Activated T-helper 2 cell treated with anti-CD3 and anti-CD28 coated beads, Interferon-gamma antibody, Interleukin-2, Interleukin-4, amounts not matched to agents 10 μg/mL and 5 μg/mL and 100 μg/mL, durations not matched to agents 14 hours and 24 hours and 36 hours (primary cell): ENCODE measurements at places on chromosomes 1 and 21.

GRCh38 chr1:78044796-78045562 is 787 bp upstream of the GIPC2 start:
- no peak for DNase-seq

GRCh38 chr1:21668951-21669257 is 253 bp downstream of the RAP1GAP start:
- DNase-seq: no peak

GRCh38 chr1:99682291-99682751 is 36.4 kb downstream of the PALMD start:
- no peak for DNase-seq

GRCh38 chr21:46191257-46191685 is 7.0 kb upstream of the SPATC1L start:
- no peak for DNase-seq

- DNase-seq: no peak
These were observed 293.5 kb upstream of the VAMP3 start for GRCh38 chr1:7477593-7477992.

DNA sequence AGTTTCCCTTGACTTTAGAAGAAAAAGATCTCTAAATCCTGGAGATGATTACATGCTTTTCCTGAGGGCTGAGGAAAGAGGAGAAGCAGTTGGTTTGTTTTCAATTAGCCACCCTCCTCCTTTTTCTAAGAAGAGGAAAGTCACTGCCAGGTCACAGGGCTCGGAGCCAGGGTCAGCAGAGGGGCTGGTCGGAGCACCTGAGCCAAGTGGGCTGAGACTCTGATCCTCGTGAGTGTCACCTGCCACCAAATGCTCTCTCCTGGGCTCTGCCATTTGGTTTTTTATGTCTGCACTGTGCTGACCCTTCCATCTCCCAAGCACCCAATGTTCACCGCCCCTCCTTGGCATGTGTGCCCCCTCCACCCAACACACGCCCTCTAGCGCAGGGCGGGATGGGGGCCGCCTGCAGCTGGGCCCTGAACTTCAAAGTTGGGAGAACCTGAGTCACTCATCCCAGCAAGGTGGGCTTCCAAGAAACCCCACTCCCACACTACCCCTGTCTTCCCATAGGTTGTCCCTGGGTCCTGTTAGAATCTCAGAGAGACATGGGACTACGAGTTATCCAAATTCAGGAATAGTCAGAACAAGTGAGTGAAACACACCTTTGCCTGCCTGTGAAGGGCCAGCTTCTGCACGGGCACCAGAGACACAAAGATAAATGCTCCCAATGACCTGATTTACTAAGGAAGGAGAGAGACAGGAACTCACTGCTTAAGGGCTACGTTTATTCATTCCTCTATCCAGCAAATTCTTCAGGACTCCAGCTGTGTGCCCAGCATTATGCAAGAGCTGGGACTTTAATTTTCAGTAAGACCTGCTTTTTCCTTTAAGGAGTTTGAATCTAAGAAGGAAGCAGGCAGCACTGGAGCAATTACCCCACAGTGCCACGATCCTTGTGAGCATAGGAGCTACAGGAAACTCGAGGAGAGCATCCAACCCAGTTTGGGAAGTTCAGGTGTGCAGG is 127.5 kb downstream of the RHOU start:
- no peak for DNase-seq

GRCh38 chr1:181159451-181160140 is 71.1 kb downstream of the IER5 start:
- DNase-seq: peak; percentile 64

DNA sequence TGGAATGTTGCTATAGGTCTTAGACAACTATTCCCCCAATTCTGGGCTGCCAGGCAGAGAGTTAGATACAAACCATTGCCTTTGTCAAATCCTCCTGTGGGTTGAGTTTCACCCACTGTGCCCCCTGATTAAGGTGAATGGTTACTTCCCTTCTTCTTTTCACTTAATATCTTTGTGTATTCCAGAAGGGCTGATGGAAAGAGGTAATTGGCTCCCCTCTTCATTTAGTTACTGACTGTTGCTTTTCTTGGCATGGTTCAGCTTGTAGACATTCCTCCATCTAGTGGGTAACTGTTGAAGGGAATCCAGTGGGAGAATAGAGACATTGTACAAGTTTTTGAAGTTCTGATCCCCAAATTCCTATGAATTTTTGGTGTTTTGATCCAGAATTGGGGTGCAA is 43.8 kb upstream of the MACF1 start:
- no peak for DNase-seq

GRCh38 chr1:46544561-46545240 is 6.7 kb downstream of the KNCN start:
- DNase-seq: no peak

DNA sequence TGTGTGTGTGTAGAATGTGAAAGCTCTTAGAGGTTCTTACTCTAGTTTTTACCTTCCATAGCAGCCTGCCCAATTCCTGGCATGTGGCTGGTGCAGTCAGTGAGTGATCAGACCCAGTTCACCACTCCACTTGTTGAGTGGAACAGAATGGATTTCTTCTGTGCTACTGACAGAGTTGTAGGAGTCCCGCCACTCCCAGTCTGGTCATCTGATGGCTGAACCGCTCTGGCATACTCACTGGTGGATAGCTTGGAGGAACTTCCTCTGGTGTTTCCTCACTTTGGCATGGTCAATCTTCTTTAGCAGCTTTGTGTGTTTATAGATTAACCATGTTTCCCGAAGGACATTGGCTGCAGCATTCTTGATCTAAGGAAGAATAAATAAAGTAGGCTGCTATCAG is 106.7 kb upstream of the ADAR start:
- no peak for DNase-seq

DNA sequence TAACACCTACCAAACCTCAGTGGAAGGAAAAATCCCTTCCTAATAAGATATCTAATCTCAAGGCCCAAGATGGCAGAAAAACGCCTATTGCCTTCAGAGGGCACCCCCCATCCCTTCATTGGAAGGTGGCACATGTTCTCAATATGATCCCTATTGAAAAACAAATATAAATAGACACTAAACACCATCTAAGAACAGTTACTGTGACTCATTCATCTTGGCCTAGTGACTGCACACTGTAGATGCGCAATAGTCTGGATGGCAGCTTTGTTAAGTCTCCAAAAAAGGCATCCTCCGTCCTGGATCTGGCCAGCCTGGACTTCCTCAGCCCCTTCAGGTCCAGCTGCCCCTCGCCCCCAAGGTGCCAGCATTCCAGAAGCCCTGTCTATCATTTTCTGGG is 121.9 kb downstream of the CAPN8 start:
- DNase-seq: no peak

DNA sequence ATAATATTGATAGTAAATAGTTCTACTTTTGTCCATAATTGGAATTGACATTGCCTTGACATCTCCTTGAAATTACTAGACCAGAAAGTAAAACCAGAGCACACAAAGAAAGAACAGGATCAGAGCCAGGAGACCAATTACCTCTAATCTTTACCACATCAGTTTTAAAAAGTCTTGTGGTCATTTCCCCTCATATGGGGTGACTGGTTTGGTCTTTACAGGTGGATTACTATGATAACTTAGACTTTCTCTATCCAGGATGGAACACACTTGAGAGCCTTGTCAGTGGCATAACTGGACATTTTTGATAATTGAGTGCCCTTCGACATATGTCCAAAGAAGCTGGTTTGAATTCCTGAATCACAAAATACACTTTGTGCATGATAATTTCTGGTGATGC is 1148.1 kb upstream of the NCAM2 start:
- no peak for DNase-seq

GRCh38 chr1:3038113-3038551 is 16.9 kb downstream of the ACTRT2 start:
- no peak for DNase-seq

DNA sequence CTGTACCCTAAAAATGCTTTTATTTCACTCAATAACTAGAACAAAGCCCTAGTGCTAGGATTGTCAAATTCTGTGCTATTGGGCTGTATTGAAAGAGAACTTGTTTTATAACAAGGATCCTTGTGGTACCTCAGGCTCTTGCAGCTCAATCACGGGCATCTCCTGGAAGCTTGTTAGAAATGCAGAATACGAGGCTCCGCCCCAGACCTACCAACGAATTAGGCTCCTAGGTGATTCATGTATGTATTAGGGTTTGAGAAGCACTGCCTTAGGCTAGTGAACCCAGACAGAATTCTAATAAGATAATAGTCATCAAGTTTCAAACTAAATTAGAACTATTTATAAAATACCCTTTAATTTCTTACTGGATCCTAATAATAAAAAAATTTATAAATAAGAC is 45.6 kb downstream of the ZZZ3 start:
- DNase-seq: no peak

GRCh38 chr1:204858363-204858821 is 12.3 kb upstream of the NFASC start:
- DNase-seq: no peak
